ENCODE measurements at places on chromosomes 11 and 22.

- DNase-seq = no peak
Measured at GRCh38 chr11:132549001-132549400, 983.3 kb downstream of the OPCML start.

DNA sequence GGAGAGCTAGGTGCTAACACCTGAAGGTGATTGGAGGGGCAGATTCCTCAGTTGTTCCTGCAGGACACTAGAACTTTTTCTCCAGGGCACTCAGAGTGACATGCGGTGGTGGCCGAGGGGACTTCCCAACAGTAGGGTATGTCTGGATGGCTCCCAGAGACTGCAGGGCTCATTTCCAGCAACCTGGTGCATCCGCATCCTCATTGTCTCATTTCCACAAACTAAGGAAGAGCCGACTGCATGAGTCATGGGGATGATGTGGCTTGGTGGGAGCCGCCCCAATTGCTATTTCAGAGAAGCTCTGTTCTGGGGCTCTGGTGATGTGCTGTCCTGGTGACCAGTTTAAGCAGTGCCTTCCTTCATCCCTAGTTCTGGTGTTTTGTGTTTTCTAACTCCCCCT is 2.8 kb upstream of the ROBO4 start:
- DNase-seq = no peak

DNA sequence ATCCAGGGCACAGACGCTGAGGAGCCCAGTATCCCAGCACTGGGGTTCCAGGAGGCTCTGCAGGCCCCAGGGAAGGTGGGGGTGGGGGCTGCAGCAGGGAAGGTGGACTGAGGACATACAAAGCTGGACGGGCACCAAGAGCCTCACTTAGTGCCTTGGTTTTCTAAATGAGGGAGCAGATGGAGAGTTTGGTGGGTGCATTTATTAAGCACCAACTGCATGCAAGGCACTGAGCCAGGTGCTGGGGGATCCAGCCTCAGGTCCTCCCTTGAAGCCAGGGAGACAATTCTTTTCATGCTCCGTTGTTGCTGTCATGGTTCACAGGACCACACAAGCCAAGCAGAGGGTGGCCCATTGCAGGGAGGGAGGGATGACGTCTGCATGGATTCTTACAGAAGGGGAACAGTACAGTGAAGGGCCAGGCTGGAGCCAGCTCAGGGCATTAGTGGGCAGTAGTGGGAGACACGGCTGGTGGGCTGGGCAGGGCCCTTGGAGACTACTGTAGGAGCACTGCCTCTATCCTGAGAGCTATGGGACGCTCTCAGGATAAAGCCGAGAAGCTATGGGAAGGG is 65.0 kb downstream of the MACROD1 start:
- no peak for DNase-seq

- peak; percentile 22 for DNase-seq
Measured at GRCh38 chr11:944711-945470, 19.2 kb downstream of the AP2A2 start.

DNA sequence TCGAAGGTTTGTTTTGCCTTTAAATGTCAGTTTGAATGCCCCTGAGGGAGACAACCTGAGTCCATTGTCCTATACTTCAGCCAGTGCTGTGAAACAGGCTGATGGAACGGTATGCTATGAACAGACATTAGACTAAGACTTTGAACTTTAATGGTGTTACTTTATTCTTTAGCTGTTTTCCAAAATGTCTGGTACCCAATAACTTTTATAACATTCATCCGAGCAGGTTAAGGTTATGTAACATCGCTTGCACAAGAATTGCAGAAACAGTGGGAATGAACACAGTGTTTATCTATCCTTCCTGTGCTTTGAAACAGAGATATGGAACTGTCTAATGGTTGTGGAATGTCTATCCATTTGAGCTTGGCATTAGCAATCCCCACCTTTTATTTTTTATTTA is 12.5 kb upstream of the PTS start:
- DNase-seq = no peak

DNA sequence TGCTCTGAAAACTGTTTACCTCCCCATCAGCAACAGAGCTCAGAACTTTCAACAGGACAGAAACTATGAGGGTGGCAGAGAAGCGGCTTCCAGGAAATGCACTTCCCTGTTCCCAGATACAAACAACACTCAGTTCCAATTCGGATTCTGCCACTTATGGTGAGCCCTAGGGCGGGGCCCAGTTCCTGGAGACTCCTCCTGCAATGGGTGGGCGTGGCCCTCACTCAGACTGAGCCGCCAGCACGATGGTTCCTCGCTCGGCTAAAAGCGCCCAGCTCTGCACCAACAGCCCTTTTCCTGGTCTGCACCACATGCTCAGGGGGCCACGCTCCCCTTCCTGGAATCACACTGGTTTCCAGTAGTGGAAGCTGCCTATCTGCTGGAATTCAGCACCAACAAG is 314.1 kb downstream of the CTTN start:
- DNase-seq = no peak

GRCh38 chr11:95360377-95361075 is 129.5 kb upstream of the SESN3 start:
- DNase-seq = no peak

- DNase-seq = no peak
Measured at GRCh38 chr22:26995235-26995634, 337.8 kb downstream of the MIAT start.

DNA sequence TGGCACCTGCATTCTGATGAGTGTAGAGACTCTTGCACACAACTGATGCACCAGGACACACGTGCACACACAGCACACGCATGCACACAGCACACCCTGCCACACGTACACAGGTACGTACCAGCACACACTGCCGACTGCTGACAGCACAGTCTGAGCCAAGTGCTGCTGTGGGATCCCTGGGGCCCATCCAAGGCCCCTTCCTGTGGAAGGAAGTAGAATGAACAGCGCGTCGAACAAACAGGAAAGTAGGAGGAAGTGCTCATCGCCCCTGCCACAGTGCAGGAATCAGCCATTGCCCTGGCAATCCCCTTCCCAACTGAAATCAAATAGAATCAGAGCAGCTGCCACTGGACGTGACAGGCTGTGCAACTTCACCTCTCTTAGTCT is 57.9 kb downstream of the CD82 start:
- DNase-seq = no peak

DNA sequence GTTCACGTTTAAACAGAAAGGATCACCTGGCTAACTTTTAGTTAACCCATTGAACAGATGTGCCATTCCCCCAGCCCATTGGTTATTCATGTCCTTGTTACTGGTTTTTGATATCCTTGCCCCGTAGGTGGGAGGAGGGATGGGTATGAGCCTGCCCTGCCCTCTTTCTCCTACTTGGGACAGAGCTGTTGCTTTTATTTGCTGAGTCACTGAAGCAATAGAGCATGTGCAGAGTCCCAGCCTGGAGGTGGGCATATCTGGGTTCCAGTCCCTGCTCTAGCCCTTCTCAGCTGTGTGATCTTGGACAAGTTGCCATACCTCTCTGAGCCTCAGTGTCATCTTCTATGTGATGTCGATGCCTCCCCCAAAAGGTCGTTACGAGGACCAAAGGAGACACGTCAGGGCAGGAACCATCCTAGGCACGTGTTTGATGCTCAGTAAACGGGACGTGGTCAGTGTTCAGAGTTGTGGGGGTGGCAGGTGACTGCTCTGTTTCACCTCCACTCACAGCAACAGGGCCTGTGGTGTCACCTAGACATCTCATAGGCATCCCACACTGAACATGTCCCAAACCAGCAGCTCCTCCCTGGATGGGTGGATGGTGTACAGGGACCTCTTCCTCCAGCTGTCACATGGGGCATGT is 61.0 kb downstream of the BMAL1 start:
- DNase-seq = peak; percentile 60

GRCh38 chr11:34449013-34449412 is 10.3 kb downstream of the CAT start:
- no peak for DNase-seq

- peak; percentile 81 for DNase-seq
Measured at GRCh38 chr11:44775366-44775984, 48.7 kb downstream of the TSPAN18 start.

GRCh38 chr22:27501191-27501936 is 300.2 kb downstream of the MN1 start:
- DNase-seq = no peak

DNA sequence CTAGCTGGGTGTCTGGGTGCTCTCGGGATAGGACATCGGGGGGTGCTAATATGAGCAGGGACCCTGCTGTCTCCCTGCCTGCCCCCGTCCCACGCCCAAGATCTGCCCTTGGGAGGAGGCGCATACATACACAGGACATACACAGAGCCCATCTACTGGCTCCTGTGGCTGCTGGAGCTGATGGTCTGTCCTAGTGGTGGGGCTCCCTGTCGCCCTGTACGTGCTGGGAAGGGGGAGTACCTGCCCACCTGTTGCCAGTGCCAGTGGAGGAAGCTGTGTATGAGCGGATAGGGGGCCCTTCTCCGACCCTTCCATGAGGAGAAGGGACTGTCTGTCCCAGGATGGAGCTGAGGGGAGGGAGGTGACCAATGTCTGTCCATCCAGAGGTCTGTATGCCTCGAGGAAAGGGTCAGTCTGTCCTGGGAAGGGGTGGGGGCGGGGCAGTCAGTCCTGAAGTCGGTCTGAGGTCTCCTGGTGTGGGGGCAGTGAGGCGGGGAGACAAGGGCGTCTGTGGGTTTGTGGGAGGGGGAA is 952 bp downstream of the TBC1D10A start:
- no peak for DNase-seq

GRCh38 chr22:29195118-29195963 is 10.4 kb upstream of the EMID1 start:
- DNase-seq = peak; percentile 99

GRCh38 chr22:19707347-19708290 is 6.7 kb upstream of the SEPTIN5 start:
- no peak for DNase-seq

DNA sequence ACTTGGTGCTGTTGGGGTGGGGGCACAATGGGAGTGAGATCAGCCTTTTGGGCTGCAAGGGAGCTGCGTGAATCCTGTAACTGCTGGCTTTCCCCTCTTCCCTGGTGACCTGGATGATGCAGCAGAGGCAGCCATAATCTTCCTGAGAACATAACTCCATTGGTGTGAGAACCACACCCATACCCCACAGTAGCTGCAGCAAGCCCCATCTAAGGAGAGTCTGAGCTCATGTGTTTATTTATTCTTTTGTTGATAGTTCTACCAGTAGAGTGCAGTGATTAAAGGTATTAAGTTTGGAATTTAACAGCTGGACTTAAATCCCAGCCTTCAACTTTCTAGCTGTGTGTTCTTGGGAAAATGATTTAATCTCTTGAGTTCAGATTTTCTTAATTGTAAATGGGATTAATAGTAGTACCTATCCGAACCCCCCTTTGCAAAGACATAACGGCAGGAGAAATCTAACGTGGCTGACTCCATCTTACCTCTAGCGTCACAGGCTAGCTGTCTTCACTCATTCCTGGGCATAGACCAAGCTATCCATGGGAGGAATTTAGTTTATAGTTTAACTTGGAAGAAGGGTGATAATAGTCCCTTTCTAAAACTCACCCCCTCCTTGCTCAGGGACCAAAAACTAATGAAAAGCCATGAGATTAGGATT is 385.0 kb upstream of the DDI1 start:
- no peak for DNase-seq

DNA sequence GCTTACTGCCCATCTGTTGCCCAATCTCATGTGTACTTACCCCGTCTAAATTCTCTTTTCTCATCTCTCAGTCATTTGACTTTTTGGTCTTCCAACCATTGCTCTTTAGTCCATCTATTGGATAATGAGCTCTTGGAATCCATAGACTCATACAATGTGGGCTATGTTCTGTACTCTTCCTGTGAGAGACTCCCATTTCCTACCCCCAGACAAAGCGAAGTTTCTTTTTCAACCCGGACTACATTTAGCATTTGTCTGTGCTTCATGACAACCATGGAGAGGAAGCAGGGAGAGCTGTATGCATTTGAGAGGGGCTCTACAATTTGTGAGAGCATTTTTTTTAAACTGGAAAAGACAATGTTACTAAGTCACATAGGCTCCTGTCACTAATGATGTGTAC is 4.0 kb upstream of the ARHGAP42 start:
- DNase-seq = no peak

GRCh38 chr11:111878385-111878848 is 548 bp downstream of the FDXACB1 start:
- DNase-seq = no peak

DNA sequence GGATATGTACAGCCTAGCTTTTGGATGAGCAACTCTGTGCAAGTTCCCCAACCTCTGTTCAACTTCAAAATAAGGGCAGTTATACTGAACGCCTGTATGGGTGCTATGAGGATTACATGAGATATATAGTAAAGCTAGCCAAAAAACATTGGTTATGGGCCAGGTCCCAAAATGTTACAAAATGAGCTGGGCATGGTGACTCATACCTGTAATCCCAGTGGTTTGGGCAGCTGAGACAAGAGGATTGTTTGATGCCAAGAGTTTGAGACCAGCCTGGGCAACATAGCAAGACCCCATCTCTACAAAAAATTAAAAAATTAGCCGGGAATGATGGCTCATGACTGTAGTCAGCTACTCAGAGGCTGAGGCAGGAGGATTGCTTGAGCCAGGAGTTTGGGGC is 118.4 kb downstream of the TEAD1 start:
- DNase-seq = no peak

GRCh38 chr11:46047520-46047919 is 73.7 kb downstream of the PHF21A start:
- no peak for DNase-seq

- no peak for DNase-seq
Measured at GRCh38 chr22:44331881-44332714, 19.3 kb upstream of the SHISAL1 start.

GRCh38 chr11:783581-784015 is 6.3 kb downstream of the CEND1 start:
- peak; percentile 57 for DNase-seq

- DNase-seq = no peak
Measured at GRCh38 chr22:38820020-38820419, 23.8 kb downstream of the NPTXR start.

DNA sequence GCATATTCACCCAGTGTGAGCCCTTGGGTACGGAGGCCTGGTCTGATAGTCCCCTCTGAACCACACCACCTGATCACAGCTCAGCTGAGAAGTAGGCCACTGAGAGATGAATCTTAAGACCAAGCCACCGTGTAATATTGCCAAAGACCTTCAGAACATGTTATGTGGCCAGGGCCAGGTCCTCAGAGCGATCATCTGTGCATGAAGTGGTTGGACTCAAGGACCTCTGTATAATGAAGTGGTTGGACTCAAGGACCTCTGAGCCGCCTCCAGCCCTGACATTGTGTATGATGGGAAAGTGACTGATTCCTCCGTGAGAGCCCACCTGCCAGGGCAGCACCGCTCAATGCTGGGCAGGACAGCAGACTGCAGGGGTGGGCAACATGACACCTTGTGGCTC is 70.2 kb downstream of the TP53I11 start:
- DNase-seq = no peak

- no peak for DNase-seq
Measured at GRCh38 chr11:125977333-125977732, 31.5 kb downstream of the VSIG10L2 start.

GRCh38 chr11:114262681-114263512 is 33.3 kb upstream of the NNMT start:
- DNase-seq = peak; percentile 65

All from hematopoietic multipotent progenitor cell treated with erythropoietin and hydrocortisone succinate and interleukin-3 and kit ligand, for 8 days (in vitro differentiated cells).